BJ (cell line): ENCODE measurements at places on chromosomes 12 and 14.

DNA sequence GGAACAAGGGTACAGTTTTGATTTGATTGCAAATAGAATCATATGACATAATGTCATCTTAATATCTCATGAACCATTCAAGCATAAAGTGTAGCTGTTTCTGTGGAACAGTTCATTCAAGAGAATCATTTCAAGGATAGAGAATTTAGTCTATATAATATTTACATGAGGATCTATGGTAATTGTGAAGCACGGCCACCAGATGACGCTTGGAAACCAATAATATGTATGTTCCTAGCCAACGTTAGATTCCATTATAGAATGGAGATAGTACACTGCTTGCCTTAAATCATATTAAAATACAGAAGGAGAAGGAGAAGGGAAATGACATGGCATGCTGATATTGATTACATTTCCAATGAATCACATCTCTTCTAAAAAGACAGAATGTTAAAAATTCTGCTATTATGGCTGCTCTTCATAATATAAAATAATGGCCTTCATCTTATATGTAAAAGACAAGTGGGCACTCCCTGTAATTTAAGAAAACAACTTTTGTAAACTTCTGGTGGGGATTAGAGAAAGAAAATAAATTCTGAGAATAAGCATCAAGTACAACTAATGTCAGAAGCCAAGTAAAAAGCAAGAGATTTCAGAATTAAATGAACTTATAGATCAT, 351.0 kb downstream of the NAV3 start:
- DNase-seq, result no peak

DNA sequence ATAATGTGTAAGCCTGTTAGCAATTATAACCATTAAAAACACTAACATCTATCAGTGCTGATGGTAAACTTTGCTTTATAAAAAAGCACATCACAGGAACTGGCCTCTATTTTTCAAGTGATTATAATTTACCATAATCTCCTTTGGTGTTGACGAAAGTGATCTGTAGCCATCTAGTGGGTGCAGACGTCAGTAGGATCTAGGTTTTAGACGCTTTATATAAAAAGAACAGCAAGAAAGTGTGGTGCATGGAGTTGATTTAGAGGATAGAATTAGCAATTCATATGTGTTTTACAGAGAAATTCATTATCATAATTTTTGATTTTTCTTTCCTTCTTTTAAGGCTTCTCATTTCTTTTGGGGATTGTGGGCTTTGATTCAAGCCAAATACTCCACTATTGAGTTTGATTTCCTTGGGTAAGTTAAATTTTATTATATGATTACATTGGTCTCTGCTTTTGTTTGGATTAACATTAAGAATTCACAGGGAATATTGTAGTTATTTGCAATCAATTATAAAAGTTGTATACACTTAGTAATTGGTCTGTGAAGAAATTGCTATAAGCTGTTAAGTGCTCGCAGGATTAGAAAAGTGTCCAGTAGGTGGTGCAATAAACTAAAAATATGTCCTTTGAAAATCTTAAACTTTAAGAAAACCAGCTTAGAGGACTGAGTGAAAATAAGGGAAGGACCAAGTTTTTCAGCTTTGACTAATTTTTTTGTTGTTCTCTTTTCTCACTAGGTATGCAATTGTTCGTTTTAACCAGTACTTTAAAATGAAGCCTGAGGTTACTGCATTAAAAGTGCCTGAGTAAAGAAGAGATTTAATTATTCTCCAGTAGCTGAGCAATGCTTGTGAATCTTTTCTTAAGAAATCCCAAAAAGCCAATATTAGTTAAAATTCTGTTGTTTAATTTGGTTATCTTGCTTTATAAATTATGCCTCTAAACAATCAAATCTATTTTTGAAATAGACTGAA, 59.5 kb downstream of the ETNK1 start:
- DNase-seq, result no peak

- DNase-seq, result no peak
Measured at GRCh38 chr12:125861299-125862281, 796.4 kb downstream of the AACS start.

DNA sequence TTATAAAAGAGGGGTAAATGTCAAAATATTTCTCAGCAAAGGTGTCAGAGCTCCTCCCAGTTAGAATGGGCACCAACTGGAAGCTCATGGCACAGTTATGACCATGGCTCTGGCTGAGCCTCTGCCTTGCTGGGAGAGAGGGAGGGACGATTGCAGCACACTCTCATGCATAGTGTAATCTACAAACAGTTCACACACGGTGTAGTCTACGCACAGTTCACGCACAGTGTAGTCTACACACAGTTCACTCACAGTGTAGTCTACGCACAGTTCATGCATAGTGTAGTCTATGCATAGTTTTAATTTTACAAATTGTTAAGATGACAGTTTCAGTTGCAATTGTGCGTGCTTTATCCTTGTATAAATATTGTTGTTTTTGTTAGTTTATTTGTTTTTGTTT, 1474.6 kb upstream of the TMEM132C start:
- DNase-seq, result no peak

- DNase-seq, result no peak
Measured at GRCh38 chr14:103008768-103009357, 48.5 kb downstream of the CDC42BPB start.

DNA sequence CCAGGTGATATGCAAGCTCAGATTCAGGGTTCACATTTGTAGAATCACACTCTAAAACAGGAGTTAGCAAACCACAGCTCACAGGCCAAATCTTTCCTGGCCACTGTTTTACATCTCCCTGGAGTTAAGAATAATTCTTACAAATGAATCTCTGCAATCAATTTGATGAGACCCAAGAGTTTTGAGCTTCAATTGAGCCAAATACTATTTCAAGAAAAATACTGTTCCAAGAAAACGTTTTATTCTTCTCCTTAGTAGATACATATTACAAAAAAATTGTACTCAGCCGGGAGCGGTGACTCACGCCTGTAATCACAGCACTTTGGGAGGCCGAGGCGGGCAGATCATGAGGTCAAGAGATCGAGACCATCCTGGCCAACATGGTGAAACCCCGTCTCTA, 2.5 kb downstream of the PTGDR start:
- no peak for DNase-seq

DNA sequence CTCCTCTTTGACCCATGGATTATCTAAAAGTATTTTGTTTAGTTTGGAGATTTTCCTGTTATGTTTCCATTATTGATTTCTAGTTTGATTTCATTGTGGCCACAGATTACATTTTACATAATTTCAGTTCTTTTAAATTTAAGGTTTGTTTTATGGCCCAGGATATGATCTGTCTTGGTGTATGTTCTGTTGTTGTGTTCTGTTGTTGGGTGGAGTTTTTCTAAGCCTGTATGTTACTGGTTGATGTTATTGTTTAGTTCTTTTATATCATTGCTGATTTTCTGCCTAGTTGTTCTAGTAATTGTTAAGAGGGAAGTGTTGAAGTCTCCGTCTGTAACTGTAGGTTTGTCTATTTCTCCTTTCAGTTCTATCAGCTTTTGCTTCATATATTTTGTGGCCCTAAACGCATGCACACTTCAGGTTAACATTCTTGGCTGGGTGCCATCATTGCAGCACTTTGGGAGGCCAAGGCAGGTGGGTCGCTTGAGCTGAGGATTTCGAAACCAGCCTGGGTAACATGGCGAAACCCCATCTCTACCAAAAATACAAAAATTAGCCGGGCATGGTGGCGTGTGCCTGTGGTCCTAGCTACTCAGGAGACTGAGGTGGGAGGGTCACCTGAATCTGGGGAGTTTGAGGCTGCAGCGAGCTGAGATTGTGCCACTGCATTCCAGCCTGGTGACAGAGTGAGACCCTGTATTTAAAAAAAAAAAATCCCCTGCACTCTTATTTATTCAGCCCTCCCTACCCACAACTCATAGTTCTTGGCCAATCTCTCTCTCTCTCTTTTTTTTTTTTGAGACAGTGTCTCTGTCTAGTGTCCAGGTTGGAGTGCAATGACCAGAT, 28.1 kb upstream of the CFL2 start:
- no peak for DNase-seq
